Choroid plexus epithelial cell (primary cell): ENCODE measurements at places on chromosomes 6 and 20.

DNA sequence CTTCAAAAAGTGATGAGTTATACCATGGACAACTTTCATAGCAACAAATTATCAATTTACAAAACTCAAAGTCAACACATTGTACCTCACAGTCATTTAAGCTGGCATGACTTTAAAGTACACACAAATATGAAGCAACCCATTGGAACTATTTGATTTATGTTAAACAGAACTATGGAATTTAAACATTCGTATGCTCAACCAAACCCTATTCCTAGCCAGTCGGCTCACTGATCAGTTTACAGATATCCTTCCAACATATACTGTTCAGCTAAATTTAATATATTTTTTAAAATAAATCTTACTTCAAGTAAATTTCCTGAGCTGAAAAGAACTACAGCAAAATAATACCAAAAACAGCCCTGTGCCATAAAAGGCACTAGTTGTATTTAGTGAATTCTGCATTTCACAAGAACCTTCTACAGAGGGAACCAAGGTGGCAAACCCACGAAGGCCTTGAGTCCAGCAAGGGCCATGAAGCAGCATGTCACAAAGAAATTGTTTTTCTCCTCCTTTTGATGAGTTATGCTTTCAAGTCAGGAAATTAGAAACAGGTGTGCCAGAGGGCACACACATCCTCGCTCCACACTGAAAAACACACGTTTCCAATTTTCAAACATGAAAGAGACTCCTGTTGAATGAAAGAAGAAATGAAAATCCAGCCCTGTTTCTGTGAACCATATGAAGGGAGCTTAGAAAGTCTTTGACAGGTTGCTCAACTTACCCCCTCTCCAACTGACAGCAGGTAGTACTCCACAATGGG is 122.8 kb downstream of the TASP1 start:
- no peak for DNase-seq

DNA sequence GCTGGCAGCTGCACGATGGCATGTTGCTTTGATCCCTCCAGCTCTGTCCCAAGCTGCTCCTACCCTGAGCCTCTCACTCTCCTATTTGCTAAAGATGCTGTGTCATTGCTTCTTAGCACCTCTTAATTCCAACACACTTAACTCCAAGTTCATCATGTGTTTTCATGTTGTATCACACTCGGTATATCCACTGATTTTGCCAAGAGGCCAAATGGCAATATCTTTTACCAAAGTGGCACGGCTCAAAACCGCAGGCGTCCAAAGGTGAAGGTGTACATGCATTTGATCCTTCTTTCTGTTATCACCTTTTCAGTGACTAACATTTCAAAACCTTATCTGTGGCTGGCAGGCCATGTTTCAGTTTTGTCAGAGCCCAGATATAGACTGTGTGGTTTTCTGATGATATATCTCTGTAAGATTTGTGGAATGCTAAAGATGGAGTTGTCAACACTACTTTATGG is 217.0 kb downstream of the TBX18 start:
- DNase-seq = peak; percentile 68

DNA sequence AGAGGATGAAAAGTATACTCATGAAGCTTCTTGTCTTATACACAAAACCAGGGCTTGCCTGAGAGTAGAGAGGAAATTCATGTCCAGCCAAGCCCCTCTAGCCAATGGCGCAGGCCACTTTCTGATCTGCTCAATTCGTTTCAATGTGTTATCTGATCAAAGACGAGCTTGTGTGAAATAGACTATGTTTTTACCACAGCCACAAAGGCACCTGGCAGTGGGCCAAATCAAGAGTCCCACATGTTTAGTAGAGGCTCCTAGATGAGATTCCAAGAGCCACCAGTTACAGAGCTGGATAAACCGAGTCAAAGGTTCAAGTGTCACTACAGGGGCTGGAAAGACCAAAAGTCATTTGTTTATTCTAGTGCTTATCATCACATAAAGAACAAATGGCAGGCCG is 34.9 kb downstream of the GPLD1 start:
- no peak for DNase-seq

DNA sequence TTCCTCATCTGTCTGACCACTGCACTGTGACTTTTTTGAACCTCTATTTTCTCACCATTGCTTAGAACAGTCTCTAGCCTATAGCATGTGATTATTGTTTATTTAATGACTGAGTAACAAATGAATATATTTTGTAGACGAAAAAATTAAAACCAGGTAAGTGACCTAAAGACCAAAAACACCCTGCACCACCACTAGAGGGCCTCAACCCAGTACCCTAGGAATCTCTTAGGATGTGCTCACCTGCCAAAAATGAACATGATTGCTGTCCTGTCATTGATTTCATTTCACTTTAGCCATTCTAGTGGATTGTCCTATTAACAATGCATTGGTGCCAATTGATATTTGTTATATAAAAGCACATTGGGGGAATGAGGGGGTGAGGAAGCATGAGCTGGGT is 199.1 kb downstream of the COL9A1 start:
- DNase-seq = peak; percentile 14

DNA sequence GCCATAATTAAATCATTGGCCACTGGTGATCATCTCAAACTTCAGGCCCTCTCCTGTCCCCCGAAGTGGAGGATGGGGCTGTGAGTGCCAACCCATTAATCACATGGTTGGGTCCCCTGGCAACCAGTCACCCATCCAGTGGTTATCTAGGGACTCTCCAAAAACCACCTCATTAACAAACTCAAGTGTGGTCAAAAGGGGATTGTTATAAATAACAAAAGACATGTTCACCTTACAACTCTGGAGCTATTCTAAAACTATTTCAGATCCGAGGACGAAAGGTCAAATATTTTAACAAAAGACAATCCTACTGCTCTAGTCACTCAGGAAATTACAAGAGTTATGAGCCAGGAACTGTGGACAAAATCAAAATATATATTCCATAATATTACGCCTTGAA is 95.5 kb upstream of the PRND start:
- peak; percentile 27 for DNase-seq

GRCh38 chr6:14682812-14683211 is 563.1 kb upstream of the JARID2 start:
- peak; percentile 77 for DNase-seq

DNA sequence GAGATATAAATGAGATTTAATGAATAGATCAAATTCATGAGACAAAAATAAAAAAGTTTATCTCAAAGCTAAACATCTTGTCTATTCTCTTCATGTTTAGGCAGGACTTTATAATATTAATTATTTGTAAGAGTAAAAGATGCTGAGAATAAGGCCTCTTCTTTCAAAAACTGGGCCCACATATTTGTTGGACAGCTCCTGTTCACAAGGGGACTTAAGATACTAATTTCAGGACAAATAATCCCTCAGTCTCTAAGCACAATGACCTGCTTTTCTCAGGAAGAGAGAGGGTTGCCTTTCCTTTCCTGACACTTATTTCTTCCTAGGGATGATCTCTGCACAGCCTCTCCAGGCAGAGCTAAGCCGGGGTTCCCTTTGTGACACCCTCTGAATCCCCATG is 43.3 kb downstream of the NOX3 start:
- peak; percentile 49 for DNase-seq

- DNase-seq = peak; percentile 23
Measured at GRCh38 chr6:37459981-37460800, 27.2 kb downstream of the CMTR1 start.

GRCh38 chr6:16270178-16270794 is 31.9 kb downstream of the GMPR start:
- DNase-seq = no peak

DNA sequence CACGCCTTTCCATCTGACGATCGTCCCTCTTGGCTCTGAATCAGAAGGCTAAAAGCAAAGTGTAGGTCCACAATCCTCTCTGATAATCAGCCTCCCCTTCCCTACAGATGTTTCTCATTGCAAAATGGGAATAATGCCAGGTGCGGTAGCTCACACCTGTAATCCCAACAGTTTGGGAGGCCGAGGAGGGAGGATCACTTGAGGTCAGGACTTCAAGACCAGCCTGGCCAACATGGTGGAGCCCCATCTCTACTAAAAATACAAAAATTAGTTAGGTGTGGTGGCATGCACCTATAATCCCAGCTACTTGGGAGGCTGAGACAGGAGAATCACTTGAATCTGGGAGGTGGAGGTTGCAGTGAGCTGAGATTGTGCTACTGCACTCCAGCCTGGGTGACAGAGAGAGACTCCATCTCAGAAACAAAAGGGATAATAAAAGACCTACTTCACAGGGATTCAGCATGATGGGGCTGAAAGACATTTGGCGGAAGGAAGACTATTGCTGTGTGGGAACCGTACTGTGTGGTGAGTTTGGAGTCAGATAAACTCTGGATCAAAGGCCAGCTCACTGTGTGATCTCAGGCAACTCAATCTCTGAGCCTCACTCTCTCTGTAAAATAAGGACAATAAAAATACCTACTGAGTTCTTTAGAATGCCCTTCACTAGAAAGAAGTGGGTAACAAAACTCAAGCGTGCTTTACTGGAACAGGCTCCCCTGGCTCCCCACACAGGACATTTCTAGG is 15.9 kb upstream of the SLC9A8 start:
- DNase-seq = no peak

- no peak for DNase-seq
Measured at GRCh38 chr20:44600758-44601201, 18.4 kb downstream of the PKIG start.

DNA sequence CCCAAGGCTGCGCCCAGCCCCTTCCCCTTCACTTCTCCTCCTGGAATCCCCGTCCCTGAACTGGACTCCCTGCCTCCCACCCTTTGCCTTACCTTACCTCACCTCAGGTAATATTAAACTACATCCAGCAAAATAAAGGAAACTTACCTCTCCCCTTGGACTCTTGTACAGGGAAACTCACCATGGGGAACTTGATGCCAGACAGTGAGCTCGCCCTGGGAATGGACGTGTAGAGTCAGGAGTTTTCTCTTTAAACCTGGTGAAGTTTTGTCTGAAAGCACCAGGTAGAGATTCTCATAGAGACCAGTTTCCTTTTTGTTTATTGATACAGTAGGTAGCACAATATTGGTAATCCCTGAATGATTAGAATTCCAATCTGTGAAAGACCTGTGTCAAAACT is 544 bp upstream of the HLA-C start:
- peak; percentile 21 for DNase-seq

DNA sequence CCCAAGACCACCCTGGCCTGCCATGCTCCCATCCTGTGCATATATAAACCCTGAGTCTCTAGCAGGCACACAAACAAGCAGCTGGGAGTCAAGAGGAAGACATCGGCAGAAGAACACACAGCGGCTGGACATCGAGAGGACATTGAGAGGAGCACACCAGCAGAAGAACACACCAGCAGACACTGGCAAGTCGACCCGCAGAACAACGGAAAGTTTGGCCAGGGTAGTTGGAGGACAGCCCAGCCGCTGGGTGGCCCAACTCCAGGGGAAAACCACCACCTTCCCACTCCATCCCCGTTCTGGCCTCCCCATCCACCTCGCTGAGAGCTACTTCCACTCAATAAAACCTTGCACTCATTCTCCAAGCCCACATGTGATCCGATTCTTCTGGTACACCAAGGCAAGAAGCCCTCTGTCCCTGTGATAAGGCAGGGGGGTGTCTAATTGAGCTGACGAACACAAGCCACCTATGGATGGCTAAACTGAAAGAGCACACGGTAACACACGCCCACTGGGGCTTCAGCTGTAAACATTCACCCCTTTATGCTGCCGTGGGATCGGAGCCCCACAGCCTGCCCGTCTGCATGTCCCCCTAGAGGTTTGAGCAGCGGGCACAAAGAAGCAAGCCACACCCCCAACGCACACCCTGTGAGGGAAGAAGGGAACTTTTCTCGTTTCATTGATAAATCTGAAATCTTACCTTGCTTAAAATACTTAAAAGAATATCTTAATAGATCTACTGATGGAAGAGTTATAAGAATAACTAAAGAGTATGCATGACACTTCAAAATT is 13.8 kb downstream of the TMX4 start:
- DNase-seq = no peak

DNA sequence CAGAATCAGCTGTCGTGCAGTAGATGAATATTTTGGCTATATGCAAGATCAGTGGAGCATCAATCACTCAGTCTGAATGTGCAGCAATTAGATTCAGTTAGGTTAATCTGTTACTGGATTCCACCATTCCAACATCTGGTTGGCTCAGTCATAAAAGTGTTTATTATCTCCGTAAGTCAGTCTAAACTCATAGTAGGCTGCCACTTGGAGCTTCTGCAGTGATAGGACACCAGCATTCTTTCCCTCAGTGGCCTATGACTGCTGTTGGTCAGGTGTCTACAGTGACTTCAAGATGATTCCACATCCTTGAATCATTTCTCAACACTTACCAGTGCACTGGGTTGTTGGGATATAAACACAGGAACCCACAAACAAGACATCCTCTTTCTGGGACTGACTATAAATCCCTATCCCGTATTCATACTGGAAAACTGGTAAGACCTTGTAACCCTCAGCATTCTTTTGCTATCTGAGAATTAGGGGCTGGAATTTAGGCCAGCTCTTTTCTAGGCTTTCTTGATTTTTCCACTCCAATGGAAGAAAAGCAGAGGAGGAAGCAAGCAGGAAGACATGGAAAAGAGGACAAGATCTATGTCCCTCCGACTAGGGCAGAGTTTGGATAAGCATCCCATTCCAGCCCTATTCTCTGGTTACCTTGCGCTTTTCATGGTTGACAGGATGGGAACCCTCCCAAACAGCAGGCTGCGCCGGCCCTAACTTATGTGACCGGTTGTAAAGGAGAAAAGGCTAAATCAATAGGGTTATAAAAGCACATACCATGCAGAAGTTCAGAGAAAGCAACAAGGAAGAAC is 919.6 kb downstream of the KIF16B start:
- no peak for DNase-seq

- no peak for DNase-seq
Measured at GRCh38 chr6:131784561-131784960, 23.3 kb upstream of the ENPP1 start.

DNA sequence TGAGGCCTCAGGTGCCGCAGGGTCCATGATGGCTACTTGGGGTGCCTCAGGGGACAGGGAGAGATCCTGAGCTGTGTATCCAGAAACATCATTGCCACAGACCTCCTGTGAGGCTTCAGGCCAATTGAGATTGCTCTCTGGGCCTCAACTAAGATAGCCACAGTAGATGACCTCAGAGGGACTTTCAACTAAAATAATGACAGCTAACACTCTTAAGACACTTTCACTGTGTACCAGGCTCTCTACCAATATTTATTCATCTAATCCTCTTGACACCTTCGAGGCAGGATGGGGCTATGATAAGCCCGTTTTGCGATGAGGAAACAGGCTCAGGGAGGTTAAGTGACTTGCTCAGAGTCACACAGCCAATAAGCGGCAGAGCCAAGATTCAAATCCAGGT is 10.7 kb downstream of the RIMS4 start:
- DNase-seq = no peak

- DNase-seq = no peak
Measured at GRCh38 chr6:148328876-148329555, 13.6 kb upstream of the SASH1 start.

- DNase-seq = no peak
Measured at GRCh38 chr6:65091561-65091960, 615.5 kb downstream of the EYS start.

- no peak for DNase-seq
Measured at GRCh38 chr6:126204598-126204997, 135.3 kb upstream of the CENPW start.

- DNase-seq = no peak
Measured at GRCh38 chr6:138716971-138717665, 56.5 kb upstream of the CCDC28A start.

- DNase-seq = no peak
Measured at GRCh38 chr20:32820698-32821377, 1.1 kb downstream of the MAPRE1 start.

GRCh38 chr6:29757282-29757681 is 34.0 kb downstream of the HLA-F start:
- no peak for DNase-seq

GRCh38 chr6:165732696-165733488 is 69.9 kb upstream of the PDE10A start:
- DNase-seq = no peak

GRCh38 chr20:11230999-11231398 is 557.2 kb upstream of the JAG1 start:
- DNase-seq = no peak
